ENCODE measurements at places on chromosomes 4 and X.

- no peak for DNase-seq
These were observed 2.0 kb upstream of the ABCB7 start for GRCh38 chrX:75158054-75158453.

- peak; percentile 60 for DNase-seq
These were observed 5.3 kb upstream of the STBD1 start for GRCh38 chr4:76301068-76301774.

- no peak for DNase-seq
These were observed 18.8 kb upstream of the CORIN start for GRCh38 chr4:47856713-47857112.

DNA sequence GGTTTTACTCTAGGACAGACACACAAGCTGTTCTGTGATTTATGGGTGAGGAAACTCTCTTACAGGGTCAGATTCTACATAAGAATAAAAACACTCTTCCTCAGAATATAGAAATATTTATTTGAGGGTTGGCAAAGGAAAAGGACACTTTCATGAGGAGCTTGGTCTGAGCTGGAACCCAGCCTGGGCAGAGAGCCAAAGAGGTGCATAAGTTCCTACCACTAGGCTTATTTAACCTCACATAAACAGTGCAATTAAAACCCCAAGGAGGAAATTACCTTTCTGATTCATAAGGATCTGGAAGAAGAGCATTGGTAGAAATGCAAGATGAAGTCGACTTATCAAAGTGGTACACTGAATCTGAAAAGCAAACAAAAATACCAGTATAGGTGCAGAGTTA lies 32.9 kb downstream of the SETD7 start:
- DNase-seq, result no peak

- DNase-seq, result no peak
These were observed 76.8 kb upstream of the DDX53 start for GRCh38 chrX:22922961-22923360.

GRCh38 chr4:12409507-12410190 lies 981.0 kb upstream of the HS3ST1 start:
- no peak for DNase-seq

DNA sequence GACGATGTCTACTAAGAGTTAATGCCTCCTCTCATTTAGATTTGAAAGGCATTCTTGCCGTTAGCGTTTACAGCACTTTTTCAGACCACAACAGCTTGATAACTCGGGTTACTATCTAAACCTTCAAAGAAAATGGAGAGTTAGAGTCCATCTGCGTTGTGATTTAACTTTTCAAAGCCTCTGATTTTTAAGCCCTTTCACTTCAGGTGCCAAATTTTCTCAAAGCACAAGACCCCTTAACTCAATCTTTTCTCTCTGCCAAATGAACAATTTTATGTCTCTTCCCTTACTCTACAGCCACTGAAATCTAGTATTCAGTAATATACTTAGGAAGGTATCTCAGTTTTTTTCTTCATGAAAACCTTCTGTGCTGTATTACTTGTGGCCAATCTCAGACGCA lies 310.5 kb downstream of the TENM3 start:
- no peak for DNase-seq

DNA sequence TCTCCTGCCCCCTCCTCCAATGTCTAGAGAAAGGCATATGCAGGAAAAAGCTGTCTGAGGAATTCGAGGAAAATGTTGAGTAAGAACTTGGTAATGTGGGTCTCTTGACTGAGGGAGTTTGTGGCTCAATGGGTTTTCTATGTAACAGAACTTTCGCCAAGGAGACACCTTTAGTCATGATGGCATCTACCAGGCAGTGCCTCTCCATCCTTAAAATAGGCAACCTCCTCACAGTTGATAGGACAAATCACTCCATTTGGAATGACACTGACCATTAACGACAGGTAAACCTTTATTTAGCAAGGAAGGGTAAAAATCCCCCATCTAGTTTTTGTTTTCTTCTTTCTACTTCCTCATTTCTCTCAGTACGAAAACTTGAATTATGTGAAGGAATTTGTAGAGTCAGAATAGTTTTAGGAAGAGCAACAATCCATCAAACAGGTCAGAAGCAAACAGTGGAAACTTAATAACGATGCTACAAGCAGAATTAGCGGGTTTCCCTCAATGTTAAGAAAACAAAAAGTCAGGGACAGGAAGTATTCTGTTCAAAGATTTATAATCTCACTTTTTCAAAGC lies 2.7 kb downstream of the GSX2 start:
- no peak for DNase-seq

DNA sequence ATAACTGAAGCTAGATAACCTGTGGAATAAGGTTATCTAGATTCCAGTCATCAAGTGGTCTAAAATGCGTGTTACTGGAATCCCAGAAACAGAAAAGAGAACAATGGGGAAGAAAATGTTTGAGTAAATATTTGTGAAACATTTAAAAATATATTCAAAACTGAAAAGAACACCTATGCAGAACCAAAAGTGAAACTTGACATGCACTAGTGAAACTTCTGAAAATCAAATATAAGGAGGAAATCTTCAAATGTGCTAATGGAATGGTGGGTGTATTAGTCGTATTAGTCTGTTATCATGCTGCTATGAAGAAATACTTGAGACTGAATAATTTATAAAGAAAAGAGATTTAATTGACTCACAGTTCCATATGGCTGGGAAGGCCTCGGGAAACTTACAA lies 512.4 kb upstream of the KLHL4 start:
- DNase-seq, result no peak

GRCh38 chrX:65488495-65488894 lies 46.1 kb downstream of the LAS1L start:
- no peak for DNase-seq

- no peak for DNase-seq
These were observed 70.2 kb upstream of the PRPS2 start for GRCh38 chrX:12721042-12721441.

DNA sequence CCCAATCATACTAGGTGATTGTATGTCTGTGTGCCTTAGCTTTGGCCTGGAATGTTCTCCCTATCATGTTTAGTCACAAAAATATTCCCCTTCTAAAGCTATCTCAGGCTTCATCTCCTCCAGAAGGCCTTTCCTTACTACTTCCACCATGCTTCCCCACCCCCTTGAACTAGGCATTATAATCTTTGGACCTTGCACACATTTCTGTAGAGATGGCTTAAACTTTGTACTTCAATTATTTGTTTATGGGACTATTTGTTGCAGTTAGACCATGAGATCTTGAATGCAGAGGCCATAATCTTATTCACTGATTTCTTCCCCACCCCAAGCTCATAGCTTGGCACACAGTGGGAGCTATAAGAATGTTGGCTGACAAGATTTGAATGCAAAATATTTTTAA lies 262.0 kb upstream of the EDA2R start:
- no peak for DNase-seq

All from activated CD8-positive, alpha-beta T cell treated with anti-CD3 and anti-CD28 coated beads for 36 hours (primary cell).